ENCODE measurements at places on chromosomes 13 and 19. TPM values are rescaled to one million over a fixed set of nuclear protein-coding genes. Genes with fewer than 3 reads are reported as not detected.

GRCh38 chr19:5264453-5264852 is 76.2 kb downstream of the PTPRS start:
- no peak for DNase-seq

DNA sequence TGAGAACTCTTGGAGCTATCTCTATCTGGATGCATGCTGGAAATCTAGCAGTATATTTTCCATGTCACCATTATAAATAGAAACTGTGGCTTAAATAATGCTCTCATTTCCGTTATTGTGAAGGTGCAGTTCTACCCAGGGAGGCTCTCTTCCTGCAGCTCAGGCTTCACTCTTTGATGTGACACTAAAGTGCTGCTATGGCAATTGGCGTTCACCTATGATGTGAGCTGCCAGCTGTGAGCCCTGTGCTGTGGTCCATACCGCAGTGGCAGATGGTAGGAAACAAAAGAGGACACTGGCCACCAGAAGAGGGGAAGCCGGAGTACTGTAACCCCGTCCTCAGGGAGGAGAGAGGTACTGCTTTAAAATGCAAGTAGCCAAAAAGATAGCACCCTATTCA is 40.6 kb upstream of the ZNF681 start:
- peak; percentile 66 for DNase-seq

IZUMO2 gene
- total RNA-seq, result not detected

FLT3LG gene
- 401 TPM for total RNA-seq

- no peak for DNase-seq
Observed at GRCh38 chr13:46622630-46623256, 69.8 kb downstream of the LRCH1 start.

DNA sequence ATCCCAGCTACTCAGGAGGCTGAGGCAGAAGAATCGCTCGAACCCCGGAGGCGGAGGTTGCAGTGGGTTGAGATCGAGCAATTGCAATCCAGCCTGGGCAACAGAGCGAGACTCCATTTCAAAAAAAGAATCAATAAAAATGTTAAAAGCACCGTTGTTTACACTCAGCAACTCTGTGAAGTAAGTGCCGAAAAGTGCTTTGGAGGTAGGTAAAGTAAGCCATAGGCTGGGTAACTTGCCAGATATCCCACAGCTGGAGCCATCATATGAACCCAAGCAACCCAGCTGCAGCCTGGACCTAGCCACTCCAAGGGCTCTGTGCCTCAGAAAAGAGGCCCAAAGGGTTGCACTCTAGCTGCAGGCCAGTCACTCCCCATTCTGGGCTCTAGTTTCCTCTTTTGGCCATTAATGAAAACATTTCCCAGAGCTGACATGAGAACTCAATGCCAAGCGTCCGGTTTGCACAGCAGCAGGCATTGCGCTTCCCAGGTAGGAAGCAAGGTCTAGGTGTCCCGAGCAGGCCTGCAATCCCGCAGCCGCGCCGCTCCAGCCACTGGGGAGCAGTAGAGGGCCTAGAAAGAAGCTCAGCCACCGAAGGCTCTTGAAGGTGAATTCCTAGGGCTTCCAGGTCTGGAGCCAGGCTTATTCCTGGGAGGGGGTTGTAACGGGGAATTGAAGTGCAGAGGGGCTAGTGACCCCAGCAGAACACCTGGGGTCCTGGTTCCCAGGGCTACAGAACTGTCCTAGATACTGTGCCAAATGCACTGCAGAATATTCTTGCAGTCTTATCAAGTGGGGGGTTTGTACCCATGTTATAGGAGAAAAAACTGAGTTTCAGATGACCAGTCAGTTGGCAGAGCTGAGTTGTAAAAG is 4.1 kb upstream of the CD79A start:
- peak; percentile 58 for DNase-seq

KIR3DL2 gene
- 1.3 TPM for total RNA-seq

GRCh38 chr13:37735293-37735692 is 134.3 kb downstream of the TRPC4 start:
- no peak for DNase-seq

MYH14 gene
- not detected for total RNA-seq

DNA sequence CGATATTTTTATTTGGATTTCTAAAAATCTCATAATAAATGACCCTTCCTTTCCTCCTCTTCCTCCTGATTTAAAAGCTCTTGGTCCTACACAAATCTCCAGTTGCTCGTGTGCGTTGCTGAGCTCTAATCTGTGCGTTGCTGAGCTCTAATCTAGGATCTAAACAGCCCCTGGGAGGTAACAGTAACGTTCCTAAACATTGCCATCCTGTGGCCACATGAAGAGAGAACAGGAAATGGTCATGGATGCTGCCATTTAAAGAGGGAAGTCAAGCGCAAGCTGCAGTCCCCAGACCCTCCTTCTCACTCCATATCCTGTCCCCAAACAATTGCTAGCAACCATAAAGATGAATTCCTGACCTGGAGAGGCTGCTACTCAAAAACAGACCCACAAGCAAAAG is 170.8 kb downstream of the NUFIP1 start:
- DNase-seq, result no peak

KANK3 gene
- total RNA-seq, result 1.8 TPM

DNA sequence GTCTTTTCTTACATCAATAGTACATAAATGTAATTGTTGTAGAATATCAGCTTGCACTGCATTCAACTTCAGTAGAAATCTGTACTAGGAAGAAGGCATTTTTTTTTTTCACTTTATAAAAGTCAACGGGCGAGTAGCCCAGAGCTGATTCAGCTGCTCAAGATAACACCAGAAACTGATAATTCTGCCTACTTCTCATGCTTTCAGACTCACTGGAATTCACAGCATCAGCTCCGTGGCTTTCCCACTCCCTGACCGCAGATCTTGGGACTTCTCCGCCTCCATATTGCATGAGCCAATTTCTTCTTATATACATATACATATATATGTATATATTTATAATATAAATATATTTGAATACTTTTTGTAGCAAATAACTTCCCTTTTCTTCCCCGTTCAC is 263.1 kb upstream of the RXFP2 start:
- no peak for DNase-seq

DNA sequence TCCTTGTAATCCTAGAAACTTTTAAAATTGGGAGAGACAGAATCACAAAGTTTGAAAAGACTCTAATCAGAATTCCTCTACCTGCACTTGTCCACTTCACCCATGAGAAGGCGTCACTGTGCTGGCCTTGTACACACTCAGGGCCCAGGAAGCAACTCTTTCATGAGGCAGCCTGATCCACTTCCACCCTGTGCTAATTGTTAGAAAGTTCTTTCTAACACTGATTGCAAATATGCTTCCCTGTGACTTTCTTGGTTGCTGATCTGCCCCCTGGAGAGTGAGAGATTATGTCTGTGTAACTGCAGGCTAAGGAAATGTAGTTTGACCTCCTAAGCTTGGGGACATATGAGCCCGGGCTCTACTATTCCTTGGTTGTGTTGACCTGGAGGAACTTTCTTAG is 494.6 kb downstream of the MYO16 start:
- no peak for DNase-seq

GRCh38 chr19:41960973-41961372 is 1.9 kb upstream of the RABAC1 start:
- DNase-seq, result no peak

- DNase-seq, result no peak
Observed at GRCh38 chr19:46659151-46660007, 1.6 kb downstream of the DACT3 start.

QPCTL gene
- total RNA-seq, result 6.1 TPM

GRCh38 chr13:79482281-79482970 is 1.5 kb downstream of the NDFIP2 start:
- DNase-seq, result no peak

GRCh38 chr13:61180234-61180633 is 235.4 kb downstream of the PCDH20 start:
- DNase-seq, result no peak

SIGLEC8 gene
- total RNA-seq, result not detected

GRCh38 chr13:32905063-32905863 is 111.0 kb upstream of the KL start:
- DNase-seq, result no peak

- DNase-seq, result no peak
Observed at GRCh38 chr13:19910336-19911072, 47.1 kb upstream of the ZMYM5 start.

DNA sequence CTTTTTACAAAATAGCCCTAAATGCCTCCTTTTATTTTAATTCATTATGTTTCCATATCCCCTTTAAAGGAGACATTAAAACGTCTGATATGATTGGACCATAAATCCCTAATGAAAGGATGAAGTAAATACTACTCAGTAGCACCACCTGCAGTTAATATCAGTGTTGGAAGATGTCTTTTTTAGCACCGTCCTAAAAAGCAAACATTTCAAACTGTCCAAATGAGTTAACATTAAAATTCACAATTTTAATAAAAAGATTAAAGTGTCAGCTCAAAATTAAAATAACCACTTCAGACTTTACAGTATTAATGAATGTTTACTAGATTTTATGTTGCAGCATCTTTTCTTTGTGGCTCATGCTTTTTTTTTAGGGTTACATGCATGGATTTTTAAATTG is 12.3 kb downstream of the ZNF507 start:
- DNase-seq, result no peak

DNA sequence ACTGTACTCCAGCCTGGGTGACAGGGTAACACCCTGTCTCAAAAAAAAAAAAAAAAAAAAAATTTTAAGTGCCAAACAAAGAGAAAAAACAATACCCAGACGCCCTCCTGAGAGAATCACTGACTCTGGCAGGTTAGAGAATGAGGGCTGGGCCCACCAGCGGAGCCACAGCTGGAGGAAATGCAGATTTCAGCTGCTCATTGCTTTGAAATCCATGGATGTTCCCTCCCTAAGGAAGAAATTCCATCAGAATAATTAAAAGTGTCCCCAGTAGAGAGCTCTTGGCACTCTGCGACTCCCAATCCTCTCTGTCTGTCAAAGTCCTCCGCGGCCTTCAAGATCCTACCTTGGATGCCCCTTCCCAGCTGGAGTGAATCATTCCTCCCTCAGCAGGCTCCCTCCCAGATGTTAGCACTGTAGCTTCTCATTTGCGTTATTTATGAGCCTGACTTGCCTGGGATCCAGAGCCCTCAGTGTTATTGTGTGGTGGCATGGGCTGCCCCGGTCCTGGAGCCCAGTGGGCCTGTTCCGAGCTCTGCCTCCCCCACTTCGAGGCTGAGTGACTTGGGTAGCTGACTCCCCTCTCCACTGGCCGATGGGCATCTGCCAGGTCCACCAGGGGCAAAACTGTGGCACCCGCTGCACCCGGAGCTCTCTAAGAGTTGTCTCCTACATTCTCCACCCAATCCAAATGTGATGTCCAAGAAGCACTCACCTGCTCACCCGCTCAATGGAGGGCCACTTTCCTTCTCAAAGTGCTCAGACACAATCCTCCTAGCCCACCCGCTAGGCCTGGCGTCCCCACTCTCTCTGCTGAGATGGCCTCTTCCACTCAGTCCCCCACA is 47.0 kb downstream of the SERP2 start:
- DNase-seq, result no peak

CNN1 gene
- total RNA-seq, result not detected

DNA sequence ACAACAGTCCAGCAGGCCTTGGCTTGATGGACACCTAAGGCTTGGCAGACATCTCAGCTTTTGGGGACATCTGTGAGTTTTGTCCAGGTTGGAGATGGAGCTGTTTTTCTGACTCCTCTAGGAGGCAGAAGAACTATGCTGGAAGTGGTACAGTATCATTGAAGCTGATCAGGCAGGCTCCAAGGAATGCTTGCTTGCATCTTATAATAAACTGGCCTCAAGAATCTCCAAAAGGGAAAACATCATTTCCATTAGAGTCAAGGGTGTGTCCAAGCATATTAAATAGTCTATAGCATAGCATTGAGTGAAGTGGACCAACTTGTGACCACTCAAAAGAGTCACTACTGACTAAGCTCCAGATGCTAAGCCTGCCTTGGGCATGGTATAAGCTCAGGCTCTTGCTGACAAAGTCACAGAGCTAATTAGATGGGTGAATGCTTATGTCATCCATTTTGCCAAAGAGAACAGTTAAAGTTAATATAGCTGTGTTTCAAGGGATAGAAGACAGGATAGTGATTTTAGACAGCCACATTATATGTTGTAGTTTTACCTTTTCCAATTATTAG is 216.0 kb downstream of the DNAJC15 start:
- DNase-seq, result no peak

GRCh38 chr19:2495130-2495641 is 19.3 kb downstream of the GADD45B start:
- no peak for DNase-seq

GRCh38 chr13:27982361-27982760 is 6.1 kb downstream of the URAD start:
- no peak for DNase-seq

- DNase-seq, result no peak
Observed at GRCh38 chr19:2711172-2711874, 8.8 kb upstream of the GNG7 start.

GRCh38 chr13:46119883-46120614 is 15.2 kb upstream of the CPB2 start:
- DNase-seq, result no peak

DNA sequence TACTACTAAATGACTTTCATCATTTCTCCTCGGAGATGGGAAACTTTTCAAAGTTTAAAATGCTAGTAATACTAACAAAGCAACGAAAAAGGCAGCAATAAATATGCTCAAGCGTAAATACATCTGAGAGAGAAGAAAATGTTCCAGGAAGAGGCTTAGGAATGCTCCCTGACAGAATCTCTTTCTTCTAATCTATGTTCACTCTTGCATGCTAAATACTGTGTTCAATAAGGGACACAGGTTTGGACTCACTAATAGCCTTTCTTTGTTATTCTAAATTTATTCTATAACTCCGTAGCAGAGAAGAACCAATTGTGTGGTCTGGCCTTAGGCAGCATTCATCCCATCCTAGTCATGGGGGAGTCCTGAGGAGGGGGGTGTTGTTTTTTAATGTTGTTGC is 823.0 kb downstream of the PCDH9 start:
- no peak for DNase-seq

PSPN gene
- 2.6 TPM for total RNA-seq

TSEN34 gene
- 24.2 TPM for total RNA-seq

- DNase-seq, result peak; percentile 74
Observed at GRCh38 chr19:7191946-7192691, 102.1 kb downstream of the INSR start.

DNA sequence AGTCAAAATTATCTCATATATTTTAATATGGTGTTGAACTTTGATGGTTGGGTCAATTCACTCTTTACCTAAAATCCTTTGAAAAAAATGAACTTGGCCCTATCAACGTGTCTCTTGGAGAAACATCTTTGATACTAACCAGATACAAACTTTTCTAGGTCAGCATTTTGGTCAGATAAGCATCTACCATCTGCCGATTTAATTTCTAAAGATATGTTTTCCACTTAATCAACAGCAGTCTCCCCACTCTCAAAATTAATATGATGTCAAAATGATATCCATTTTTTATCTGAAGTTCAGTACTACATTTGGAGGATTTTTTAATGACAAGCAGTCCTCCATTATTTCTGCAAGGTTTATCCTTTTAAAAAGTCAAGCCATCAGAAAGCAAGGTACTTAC is 288.8 kb downstream of the DIAPH3 start:
- no peak for DNase-seq

All from naive thymus-derived CD4-positive, alpha-beta T cell (primary cell).